ENCODE measurements at places on chromosomes 2 and 18.

DNA sequence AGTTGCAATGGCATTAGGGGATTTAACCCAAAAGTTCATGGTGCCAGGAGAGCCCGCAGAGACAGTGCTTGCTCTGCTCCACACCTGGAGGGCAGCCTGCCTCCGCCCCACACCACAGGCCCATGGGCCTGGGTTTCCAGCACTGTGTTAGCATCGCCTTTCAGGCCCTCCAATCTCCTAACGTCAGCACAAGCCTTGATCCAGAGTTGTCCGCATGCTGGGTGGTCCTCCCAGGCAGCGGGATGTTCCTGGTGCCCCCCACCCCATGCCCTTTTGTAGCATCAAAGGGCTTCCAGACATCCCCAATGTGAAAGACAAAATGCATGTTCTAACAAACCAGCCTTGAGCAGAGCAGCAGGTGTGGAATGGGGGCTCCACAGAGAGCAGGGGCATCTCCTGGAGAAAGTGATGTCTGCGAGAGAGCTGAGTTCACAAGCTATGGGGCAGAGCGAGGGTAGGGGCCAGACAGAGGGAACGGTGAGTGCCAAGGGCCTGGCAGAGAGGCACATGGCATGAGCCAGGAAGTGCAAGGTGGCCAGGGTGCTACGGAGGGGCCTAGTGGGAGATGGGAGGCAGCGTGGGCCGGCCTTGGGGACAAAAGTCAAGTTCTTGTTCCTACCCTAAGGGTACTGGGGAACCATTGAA lies 119.2 kb downstream of the CYP26B1 start:
- DNase-seq, result no peak

DNA sequence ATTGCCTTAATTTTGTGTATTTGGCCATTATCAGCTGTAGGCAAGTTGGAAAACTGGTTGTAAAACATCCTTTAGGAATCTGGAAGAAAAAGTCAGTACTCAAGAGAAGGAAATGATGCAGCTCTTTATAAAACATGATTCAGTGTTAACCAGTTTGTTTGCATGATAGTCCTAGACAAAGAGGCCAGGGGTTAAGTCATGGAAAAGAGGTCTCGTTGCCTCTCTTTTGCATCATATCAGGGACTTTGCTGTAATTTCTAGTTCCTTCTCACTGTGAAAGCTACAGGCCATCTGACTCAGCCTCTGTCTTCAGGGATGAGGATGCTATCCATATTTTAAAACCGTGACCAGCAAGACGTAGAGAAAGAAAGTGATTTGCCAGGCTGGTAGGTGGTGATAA lies 38.0 kb downstream of the NPAS2 start:
- DNase-seq, result no peak

- DNase-seq, result no peak
These were observed 59.0 kb downstream of the WDSUB1 start for GRCh38 chr2:159227467-159227866.

DNA sequence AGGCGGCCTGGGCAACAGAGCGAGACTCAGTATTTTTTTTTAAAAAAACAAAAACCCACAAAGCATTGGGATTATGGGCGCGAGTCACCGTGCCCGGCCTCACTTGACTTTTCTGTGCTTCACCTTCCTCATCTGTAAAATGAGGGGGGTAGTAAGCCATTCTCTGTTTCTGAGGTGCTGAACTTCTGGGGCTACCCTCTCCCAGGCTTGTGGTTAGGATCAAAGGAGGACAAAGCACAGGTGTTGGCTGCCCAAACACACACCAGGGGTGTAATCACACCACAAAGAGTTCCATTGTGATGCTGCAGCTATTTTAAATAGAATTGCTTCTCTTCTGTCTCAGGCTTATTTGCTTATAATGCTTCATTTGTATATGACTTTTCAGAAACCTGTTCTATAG lies 35.8 kb upstream of the INHBB start:
- no peak for DNase-seq

GRCh38 chr2:173979751-173980351 lies 14.7 kb upstream of the SP3 start:
- DNase-seq, result no peak

- no peak for DNase-seq
These were observed 138.9 kb upstream of the PELI1 start for GRCh38 chr2:64283006-64283570.

DNA sequence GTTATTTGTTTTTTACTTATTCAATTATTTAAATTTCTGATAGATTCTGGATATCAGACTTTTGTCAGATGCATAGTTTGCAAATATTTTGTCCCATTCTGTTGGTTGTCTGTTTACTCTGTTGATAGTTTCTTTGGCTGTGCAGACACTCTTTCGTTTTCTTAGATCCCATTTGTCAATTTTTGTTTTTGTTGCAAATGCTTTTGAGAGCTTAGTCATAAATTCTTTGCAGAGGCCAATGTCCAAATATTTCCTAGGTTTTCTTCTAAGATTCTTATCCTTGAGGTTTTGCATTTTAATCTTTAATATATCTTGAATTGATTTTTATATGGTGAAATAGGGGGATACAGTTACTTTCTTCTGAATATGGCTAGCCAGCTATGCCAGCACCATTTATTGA lies 112.7 kb upstream of the SESTD1 start:
- no peak for DNase-seq

DNA sequence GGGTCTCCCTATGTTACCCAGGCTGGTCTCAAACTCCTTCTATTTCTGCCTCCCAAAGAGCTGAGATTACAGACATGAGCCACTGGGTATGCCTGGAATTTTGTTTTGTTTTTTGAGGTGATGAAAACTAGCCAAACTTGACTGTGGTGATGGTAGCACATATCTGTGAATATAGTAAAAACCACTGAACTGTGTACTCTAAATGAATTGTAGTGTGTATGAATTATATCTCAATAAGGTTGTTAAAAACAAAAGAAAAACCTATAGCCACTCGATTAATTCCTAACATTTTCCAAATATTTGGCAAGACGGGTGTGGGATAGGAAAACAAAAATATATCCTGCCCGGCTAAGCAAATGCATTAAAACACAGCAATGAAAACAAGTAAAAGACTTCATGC lies 1302.3 kb upstream of the CHAC2 start:
- no peak for DNase-seq

DNA sequence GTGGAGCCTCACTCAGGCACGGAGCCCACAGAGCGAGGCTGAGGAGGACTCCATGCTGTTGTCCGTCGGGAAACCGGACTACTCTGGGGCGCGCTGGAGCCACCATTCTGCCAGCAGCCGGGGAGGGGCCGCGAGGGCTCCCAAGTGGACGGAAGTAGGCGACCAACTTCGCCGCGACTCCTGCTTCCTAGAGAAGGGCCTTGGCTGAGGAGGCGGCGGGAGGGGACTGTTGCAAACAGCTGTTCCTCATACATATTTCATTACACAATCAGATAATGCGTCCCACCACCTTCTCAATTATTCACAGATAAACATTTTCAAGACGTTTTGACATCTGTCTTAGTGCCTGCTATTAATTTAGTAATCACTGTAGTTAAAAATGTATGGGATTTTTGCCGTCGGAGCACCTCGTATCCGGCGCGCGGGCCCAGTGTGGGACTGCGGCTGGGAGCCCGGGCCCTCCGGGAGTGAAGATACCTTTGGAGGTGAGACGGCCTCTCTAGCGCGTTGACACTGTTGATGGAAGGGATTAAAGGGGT lies 11.7 kb upstream of the SIX3 start:
- DNase-seq, result peak; percentile 81

DNA sequence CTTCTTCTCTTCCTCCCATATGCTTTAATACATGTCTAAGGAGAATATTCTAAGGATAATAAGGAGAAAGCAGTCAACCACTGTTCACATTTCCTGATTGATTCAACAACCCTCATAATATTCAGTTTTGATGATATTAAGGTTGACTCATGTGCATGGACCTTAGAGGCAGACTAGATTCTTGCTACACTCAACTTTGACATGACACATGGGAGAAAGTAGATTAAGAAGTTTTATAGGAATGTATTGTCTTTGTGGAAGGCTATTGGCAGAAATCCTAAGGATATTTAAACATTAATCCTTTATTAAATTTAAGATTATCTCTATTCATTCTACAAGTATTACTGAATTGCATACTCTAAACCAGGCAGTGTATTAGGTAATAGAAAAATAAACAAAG lies 309.1 kb upstream of the CYRIA start:
- no peak for DNase-seq

DNA sequence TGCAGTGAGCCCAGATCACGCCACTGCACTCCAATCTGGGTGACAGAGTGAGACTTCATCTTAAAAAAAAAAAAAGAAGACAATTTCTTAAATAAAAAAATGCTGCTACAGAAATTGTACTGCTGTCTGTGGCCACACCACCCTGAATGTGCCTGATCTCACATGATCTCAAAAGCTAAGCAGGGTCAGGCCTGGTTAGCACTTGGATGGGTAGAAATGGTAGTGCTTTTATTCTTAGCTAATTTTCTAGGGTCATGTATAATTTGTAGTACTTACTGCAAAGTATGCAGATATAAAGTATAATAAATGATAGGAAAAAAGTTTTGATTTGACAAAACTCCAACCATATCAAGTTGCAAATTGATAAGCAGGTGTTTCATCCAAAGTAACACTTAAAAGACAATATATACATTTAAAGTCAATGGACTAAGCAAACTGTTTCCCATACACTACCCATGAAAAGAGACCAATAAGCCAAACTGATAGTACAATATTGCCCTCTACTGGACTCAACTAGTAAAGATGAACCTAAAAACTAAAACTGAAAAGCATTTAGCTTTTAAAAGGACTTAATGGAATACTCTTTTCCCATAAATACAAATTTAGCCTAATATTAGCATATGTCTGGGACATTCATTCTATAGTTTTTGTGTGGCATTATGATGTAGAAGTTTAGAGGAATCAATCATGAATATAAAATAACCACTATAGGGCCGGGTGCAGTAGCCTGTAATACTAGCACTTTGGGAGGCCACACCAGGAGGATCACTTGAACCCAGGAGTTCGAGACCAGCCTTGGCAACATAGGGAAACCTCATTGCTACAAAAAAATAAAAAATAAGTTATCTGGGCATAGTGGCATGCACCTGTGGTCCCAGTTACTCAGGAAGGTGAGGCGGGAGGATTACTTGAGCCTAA lies 18.6 kb upstream of the PEX13 start:
- DNase-seq, result peak; percentile 54

GRCh38 chr2:28327956-28328922 lies 64.4 kb upstream of the FOSL2 start:
- no peak for DNase-seq

- no peak for DNase-seq
These were observed 3.6 kb upstream of the ERFE start for GRCh38 chr2:238155051-238155760.

DNA sequence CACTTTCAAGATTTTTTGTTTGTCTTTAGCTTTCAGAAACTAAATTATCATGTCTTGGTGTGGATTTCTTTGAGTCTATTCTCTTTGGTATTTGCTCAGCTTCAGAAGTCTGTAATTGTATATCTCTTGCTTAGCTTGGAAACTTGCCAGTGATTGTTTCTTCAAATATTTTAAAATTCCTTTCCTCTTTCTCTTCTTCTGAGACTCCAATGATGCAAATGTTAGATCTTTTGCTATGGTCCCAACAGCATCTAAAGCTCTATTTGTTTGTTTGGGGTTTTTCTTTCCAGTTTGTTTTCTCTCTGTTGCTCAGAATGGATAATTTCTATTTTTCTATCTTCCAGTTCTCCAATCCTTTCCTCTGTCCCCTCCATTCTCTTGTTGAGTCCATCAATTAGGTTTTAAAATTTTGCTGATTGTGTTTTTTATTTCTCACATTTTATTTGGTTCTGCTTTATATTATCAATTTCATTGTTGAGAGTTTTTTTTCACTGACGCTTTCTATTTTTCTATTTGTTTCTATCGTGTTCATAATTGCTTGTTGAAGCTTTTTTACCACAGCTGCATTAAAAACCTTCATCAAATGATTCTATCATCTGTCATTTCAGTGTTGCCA lies 81.5 kb upstream of the DAPL1 start:
- no peak for DNase-seq

DNA sequence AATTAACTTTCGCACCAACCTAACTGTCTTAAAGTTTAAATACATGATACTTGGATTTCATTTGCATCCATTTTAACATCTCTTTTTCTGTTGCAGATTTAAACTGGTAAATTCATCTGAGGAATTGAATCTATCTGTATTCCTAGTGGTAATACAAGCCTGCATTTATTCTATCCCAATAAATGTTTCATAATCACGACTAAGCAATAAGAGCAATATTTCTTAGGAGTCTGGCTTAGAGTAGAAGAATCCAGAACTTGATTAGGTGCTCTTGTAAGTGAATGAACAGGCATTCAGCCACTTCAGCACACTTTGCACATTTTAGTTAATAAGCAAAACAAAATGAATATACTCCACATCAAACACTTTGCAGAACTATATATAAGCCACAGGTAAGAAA lies 27.0 kb downstream of the MSH6 start:
- DNase-seq, result no peak

GRCh38 chr2:205245652-205246051 lies 436.6 kb upstream of the NRP2 start:
- no peak for DNase-seq

DNA sequence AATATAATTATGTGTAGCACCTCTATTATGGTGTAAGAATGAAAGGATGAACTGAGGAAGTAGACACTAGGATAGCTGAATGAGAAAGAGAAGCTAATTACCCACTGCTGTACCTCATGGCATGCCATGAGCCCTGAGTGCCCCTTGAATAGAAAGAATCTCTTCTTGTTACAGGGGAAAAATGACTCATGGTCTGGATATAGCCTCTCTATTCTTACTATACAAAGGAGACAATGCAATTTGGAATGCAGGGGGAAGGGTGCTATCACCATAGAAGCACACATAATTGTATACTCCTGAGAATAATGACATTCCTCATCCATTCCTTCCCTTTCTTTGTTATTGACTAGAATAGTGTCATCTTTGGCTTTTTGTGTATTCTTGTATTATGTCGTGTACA lies 385.2 kb downstream of the CDH7 start:
- peak; percentile 65 for DNase-seq

GRCh38 chr2:96877631-96878092 lies 7.8 kb upstream of the SEMA4C start:
- DNase-seq, result no peak

GRCh38 chr2:71778514-71778913 lies 325.2 kb downstream of the DYSF start:
- DNase-seq, result no peak

- DNase-seq, result peak; percentile 38
These were observed 119.0 kb upstream of the SYT4 start for GRCh38 chr18:43396266-43396665.

- no peak for DNase-seq
These were observed 16.2 kb upstream of the FHL2 start for GRCh38 chr2:105415007-105415406.

- no peak for DNase-seq
These were observed 93.5 kb downstream of the NFATC1 start for GRCh38 chr18:79489051-79489898.

DNA sequence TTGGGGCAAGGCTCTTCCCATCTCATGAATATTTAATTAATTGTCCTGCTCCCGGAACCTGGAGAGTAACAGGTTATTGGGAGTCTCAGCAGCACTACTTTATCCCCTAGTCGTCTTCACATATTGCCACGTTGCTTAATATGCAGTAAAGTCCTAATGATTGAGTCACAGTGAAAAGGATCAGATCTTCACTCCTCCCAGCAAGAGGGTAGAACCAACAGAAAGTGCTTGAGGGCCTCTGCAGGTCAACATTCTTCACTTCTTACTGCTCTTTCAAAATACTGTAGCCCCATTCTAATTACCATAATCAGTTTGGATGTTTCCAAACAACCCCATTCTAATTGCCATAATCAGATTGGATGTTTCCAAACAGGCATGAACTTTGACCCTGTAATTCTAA lies 801.0 kb downstream of the LRRTM4 start:
- no peak for DNase-seq

GRCh38 chr2:151481744-151482143 lies 72.0 kb downstream of the RIF1 start:
- no peak for DNase-seq

Data from neural progenitor cell (in vitro differentiated cells).